ENCODE measurements at places on chromosomes 7 and 10. TPM values are rescaled to one million over a fixed set of nuclear protein-coding genes. Genes with fewer than 3 reads are reported as not detected.

- no peak for DNase-seq
These were observed 169.6 kb downstream of the ELFN1 start for GRCh38 chr7:1839701-1840100.

DNA sequence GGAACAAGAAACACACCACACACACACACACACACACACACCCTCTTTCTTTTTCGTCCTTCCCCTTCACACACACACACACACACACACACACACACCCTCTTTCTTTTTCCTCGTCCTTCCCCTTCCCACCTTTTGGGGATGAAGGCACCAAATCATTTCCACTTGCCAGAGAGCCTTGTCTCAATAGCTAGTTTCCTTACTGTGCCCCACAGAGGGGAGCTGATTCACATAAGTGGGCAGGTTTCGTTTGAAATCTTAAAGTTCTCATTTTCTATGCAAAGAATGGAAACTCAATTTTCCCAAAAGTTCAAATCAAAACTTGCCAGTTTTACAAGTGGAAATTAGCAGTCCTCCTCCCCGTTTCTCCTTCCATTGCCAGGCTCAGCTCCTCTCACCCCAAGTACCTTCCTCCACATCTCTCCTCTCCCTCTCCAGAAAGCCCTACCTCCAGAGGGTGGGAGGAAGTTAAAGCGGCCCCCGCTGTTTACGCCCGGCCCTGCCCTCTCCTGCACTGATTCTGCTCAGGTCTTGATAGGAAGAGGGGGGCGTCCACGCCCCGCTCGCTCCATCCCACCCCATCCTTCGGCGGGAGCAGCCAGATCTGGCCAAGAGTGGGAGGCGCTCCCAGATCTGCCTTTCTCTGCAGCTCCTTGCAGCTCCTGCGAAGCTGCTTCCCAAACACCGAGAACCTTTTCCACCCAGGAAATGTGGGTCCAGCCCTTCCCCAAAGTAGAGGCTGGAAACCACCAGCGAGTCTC is 1.3 kb downstream of the CTTNBP2 start:
- no peak for DNase-seq

- DNase-seq: no peak
These were observed 430.7 kb downstream of the PARD3 start for GRCh38 chr10:34384372-34384771.

- DNase-seq: no peak
These were observed 9.9 kb upstream of the ACSL5 start for GRCh38 chr10:112363696-112364688.

DNA sequence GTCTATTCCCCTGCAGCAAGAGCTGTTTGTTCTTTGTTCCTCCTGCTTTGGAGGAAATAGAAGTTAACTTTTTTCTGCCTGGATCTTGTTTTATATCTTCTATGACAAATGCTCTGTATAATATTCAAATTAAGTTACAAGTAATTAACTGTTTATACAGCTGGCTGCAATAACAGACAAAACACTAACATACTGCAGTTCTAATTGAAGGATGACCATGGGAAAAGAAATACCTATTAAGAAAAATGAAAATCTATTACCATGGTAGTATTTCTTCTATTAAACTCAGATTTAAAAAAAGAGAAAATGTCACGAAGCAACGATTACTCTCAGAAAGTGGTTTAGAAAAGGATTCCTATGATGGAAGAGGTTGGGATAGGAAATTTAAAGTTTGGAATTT is 213.8 kb upstream of the PLXNA4 start:
- no peak for DNase-seq

DNA sequence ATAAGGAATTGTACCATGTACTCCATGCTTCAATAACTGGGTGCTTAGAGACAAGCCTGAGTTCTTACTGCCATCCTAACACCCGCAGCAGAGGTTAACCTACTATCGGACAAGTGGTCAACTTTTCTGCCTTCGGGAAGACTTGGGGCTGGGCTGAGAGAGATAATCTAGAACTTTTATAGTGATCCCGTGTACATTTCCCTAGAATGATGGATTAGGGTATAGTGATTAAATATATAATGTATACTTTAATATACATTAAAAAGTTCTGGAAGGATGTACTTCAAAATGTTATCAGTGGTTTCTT is 12.2 kb upstream of the HNRNPF start:
- no peak for DNase-seq

DNA sequence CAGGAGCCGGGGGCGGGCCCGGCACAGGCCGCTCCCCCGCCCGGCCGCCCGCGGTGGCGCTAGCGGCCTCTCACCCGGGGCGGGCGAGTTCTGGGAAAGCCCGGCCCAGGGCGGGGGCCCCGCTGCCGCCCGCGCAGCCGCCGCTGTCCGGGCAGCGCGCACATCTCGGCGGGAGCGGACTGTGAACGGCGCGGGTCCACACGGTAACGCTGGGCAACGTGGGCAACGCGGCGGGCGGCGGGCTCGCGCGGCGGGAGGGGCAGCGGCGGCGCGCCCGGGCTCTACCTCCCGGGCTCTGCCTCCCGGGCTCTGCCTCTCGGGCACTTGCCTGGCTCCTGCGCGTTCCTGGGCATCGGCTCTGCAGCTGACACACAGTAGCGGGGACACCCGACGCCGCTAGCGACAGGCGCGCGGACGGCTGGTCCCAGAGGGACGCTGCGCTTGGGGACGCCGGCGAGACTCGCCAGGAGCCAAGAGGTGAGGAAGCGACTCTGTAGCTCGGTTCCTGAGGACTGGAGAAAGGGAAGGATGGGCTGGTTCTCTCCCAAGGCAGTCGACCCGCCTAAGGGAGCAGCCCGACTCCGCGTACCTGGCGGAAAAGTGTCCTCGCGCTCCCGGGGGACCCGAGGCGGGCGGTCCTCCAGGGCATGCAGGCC is at the start of gene PLCE1:
Gene PLCE1, plus strand, starts transcription at position 150 of the 656 bp plus-strand sequence. CDS start 37,116 bp downstream, outside the sequence.
- DNase-seq: peak; percentile 19

DNA sequence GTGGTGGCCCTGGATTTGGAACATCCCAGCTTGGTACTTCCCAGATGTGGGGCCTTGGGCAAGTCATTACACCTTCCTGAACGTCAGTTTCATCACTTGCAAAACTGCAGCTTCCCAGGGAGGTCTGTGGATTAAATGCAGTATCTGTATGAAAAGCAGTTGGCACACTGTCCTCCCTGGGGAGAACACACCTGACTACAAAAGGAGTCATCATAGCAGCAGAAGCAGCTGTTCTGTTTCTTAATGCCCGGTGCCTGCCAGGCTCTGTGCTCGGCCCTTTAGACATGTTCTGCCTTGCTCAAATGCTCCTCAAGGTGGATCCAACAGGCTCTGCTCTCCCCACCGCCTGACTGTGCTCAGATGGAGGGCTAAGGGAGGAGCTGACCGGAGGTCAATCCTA is 31.0 kb downstream of the CDCA7L start:
- DNase-seq: no peak

GRCh38 chr10:9305018-9305655 is 1250.6 kb downstream of the GATA3 start:
- peak; percentile 19 for DNase-seq

GRCh38 chr10:122142641-122143237 is 128.4 kb upstream of the BTBD16 start:
- DNase-seq: no peak

GRCh38 chr7:43104874-43105520 is 7.5 kb upstream of the HECW1 start:
- DNase-seq: no peak

- DNase-seq: peak; percentile 67
These were observed 5.9 kb upstream of the ITGA8 start for GRCh38 chr10:15725603-15726002.

DNA sequence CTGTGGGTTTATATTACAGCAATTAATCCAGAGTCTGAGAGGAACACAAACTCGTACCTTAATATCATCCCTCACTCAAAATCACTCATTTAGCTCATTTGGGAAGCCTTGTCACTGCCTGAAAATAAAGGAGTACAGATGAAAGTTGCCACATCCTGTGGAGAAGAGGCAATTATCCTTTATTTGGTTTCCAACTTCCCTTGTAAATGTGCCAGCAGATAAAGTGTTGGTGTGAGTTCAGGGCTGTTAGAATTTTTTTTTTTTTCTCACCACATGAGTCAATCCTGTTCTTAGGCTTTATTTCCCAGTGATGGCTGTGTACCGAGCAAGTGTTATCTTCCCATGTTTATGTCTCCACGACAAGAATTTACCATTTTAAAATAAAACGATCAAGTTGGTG is 99.0 kb upstream of the SMIM30 start:
- DNase-seq: no peak

- no peak for DNase-seq
These were observed 7.0 kb upstream of the GNAI1 start for GRCh38 chr7:80127412-80128160.

DNA sequence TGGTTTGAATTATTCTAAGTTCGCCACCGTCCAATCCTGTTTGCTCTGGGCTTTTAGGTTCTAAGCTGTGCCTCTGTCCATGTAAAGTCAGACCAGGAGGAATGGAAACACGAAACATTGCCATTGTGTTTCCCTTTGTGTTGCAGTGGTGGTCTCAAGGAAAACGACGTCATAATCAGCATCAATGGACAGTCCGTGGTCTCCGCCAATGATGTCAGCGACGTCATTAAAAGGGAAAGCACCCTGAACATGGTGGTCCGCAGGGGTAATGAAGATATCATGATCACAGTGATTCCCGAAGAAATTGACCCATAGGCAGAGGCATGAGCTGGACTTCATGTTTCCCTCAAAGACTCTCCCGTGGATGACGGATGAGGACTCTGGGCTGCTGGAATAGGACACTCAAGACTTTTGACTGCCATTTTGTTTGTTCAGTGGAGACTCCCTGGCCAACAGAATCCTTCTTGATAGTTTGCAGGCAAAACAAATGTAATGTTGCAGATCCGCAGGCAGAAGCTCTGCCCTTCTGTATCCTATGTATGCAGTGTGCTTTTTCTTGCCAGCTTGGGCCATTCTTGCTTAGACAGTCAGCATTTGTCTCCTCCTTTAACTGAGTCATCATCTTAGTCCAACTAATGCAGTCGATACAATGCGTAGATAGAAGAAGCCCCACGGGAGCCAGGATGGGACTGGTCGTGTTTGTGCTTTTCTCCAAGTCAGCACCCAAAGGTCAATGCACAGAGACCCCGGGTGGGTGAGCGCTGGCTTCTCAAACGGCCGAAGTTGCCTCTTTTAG is 46.3 kb upstream of the DMBT1 start:
- DNase-seq: peak; percentile 55

- DNase-seq: no peak
These were observed 35.9 kb downstream of the APBB1IP start for GRCh38 chr10:26474026-26474425.

GRCh38 chr10:78263521-78263988 is 229.9 kb downstream of the RPS24 start:
- peak; percentile 92 for DNase-seq

- no peak for DNase-seq
These were observed 82.8 kb upstream of the ADO start for GRCh38 chr10:62721687-62722086.

- DNase-seq: peak; percentile 41
These were observed 32.5 kb downstream of the ZNF277 start for GRCh38 chr7:112238852-112239610.

Gene ZNF425
- 2.8 TPM for total RNA-seq

Gene SKAP2
- 11.1 TPM for total RNA-seq

Gene PNLIPRP2
- not detected for total RNA-seq

Gene NKX2-3
- total RNA-seq: not detected

Gene ANLN
- total RNA-seq: 209 TPM

Gene HPSE2
- total RNA-seq: not detected

Gene SPDYE11
- total RNA-seq: not detected

Gene SDK1
- 1.6 TPM for total RNA-seq

Gene LZTS2
- total RNA-seq: 17.8 TPM
